ENCODE measurements at places on chromosomes 11 and 22. TPM values are rescaled to one million over a fixed set of nuclear protein-coding genes. Genes with fewer than 3 reads are reported as not detected.

DNA sequence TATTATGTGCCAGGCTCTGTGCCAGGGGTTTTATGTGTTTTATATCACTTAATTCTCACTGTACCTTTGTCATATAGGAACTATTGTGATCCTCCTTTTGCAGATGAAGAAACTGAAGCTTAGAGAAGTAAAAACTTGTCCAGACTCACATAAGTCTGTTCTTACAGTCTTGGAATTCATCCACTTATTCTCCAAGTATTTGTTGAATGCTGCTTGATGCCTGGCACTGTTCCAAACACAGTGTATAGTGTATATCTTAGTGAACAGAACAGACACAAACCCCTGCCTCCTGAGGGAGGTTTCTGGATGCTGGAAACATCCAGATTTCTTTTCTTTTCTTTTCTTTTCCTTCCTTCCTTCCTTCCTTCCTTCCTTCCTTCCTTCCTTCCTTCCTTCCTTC lies 29.0 kb upstream of the FGF3 start:
- peak; percentile 82 for DNase-seq

GRCh38 chr22:26273011-26273675 lies 103.9 kb downstream of the SEZ6L start:
- no peak for DNase-seq

Gene APOA5
- total RNA-seq = not detected

DNA sequence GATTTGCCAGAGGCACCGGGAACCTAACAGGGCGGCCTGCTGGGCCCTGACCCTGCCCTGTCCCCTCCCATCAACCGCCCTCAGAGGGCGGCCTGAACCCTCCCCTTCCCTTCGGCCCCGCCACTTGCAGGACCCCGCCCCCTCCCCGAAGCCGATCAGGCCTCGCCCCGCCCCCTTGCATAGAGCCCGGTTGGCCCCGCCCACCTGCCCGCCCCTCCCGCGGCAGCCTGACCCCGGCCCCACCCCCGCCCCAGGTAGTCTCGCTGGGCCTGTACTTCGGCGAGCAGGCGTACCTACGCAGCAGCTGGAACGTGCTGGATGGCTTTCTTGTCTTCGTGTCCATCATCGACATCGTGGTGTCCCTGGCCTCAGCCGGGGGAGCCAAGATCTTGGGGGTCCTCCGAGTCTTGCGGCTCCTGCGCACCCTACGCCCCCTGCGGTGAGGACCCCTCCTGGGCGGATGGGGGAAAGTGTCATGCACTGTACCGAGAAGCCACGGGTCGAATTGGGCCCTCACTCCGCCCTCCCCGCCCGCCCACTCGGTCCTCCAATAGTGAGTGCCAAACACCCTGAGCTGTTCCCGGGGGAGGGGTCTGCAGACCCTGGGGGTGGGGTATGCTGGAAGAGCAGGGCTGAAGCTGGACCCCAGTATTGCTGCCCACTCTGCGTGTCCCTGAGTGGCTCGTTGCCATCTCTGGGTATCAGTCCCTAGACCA lies 94.1 kb downstream of the CACNA1I start:
- peak; percentile 42 for DNase-seq

- no peak for DNase-seq
Measured at GRCh38 chr11:114259551-114259983, 36.6 kb upstream of the NNMT start.

Gene FAT3
- total RNA-seq = under 0.01 TPM

DNA sequence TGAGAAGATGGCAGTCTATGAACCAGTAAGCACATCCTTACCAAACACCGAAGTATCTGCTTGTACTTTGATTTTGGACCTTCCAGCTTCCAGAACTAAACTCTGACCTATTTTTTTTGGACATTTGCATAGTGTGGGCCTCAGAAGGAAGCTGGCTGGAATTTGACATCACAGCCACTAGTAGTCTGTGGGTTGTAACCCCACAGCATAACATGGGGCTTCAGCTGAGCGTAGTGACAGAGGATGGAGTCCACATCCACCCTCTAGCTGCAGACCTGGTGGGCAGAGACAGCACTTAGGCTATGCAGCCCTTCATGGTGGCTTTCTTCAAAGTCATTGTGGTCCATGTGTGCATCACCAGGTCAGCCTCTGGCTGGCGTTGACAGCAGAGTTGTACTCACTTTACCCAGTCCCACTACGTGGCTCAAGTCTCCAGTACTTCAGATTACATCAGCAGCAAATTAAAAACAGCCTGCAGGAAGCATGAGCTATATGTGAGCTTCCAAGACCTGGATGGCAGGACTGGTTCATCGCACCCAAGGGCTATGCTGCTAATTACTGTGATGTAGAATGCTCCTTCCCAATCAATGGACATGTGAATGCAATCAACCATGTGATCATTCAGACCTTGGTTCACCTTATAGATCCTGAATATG lies 58.6 kb upstream of the VPREB1 start:
- DNase-seq = no peak

Gene CALCA
- total RNA-seq = not detected

Gene UBQLN3
- total RNA-seq = not detected

Gene BRSK2
- total RNA-seq = 1.8 TPM

- DNase-seq = no peak
Measured at GRCh38 chr11:74347381-74347780, 35.9 kb upstream of the P4HA3 start.

GRCh38 chr22:42688241-42689211 lies 32.1 kb downstream of the A4GALT start:
- peak; percentile 96 for DNase-seq

Gene FLRT1
- not detected for total RNA-seq

DNA sequence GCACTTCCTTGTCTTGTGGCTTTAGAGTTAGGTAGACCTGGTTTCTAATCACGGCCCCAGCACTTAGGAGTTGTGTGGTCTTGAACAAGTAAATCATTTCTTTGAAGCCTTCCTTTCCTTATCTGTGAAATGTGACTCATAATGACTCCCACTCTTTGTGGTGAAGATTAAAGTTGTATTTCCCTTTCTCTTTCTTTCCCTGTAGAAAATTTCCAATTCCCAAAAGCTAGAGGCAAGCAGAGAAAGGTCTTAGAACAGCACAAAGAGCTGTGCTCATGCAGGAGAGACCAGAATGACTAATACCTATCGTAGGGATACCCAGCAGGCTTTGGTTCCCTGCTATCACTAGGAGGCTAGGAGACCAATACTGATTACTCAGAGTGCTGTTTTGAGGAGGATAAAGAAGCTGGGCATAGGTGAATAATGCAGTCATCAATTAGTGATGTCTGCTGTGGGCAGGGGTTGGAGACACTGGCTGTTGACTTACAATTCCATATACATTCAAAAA lies 270.7 kb upstream of the SYN3 start:
- DNase-seq = peak; percentile 63

GRCh38 chr11:17351172-17351509 lies 459 bp upstream of the NCR3LG1 start:
- DNase-seq = no peak

Gene C1QTNF6
- total RNA-seq = 10.4 TPM

Gene RASD2
- 3.6 TPM for total RNA-seq

GRCh38 chr11:127632976-127633680 lies 632.6 kb upstream of the KIRREL3 start:
- DNase-seq = no peak

- DNase-seq = no peak
Measured at GRCh38 chr11:115290479-115290878, 213.7 kb downstream of the CADM1 start.

Gene OR52N4
- total RNA-seq = not detected

Gene RASGRP2
- 13.4 TPM for total RNA-seq

Gene C11orf87
- not detected for total RNA-seq

Gene KCTD17
- 5.4 TPM for total RNA-seq

DNA sequence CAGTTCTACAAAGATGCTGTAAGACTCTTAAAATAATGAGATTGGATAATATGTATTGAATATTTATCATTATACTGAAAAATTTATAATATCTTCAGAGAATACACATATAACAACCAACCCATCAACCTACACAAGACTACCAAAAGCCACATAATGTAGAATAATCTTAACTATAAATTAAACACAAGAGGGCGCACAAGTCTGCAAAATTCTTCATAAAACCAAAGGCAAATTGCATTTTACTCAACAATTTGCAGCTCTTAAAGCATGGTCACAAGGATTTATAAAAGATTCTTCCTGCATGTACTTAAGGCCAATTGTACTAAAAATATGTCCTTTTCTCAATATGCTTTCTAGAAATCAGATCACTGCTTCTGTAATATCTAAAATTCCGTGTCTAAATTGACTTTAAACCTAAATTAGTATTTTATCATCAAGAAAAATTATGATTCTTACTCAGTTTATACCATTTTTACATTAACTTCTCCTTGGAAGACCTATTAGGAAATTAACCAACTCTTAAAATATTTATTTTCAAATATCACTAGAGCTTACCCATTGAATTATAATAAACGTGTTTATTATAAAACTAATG lies 79.0 kb downstream of the TTC28 start:
- peak; percentile 82 for DNase-seq

Gene KDM4F
- total RNA-seq = not detected

Gene DBX1
- total RNA-seq = not detected

Gene GSTT2B
- 1.7 TPM for total RNA-seq

DNA sequence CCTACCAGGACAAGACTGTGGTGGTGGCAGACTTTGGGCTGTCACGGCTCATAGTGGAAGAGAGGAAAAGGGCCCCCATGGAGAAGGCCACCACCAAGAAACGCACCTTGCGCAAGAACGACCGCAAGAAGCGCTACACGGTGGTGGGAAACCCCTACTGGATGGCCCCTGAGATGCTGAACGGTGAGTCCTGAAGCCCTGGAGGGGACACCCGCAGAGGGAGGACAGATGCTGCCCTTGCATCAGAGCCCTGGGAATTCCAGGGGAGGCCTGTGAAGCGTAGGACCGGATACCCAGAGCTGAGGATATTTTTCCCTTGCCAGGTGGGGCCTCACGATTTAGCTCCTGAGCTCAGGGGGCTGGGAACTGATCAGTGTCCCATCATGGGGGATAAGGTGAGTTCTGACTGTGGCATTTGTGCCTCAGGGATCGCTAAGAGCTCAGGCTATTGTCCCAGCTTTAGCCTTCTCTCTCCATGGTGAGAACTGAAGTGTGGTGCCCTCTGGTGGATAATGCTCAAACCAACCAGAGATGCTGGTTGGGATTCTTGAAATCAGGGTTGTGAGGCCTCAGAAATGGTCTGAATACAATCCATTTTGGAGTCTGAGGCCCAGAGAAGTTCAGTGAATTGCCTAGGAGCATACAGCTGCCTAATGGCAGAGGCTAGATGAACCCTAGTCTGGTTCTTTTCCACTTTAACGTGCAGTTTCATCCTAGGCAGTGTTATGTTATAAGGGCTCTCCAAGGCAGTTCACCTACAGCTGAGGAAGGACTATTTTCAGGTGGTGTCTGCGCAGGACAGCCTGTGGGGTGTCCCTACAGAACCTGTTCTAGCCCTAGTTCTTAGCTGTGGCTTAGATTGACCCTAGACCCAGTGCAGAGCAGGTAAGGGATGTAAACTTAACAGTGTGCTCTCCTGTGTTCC lies 19.5 kb downstream of the PIK3IP1 start:
- DNase-seq = peak; percentile 58

- DNase-seq = no peak
Measured at GRCh38 chr22:41395531-41396240, 13.9 kb downstream of the TEF start.

DNA sequence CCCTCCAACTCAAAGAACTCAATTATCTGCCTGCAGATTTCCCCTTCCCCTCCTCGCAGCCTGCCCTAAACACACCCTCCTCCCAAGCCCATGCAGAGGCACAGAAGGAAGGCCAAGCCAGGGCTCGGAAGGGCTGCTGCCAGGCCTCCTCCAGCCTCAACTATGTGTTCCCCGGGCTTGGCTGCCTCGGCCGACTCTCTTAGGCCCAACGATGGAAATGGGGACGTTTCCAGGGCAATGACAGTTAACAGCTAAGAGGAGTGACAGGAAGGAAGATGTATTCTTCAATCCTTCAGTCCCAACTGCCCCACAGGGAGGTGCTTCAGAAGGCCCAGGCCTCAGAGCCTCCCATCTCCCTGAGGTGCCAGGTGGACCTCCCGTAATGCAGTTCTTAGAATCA lies 104.0 kb upstream of the AKIP1 start:
- no peak for DNase-seq

GRCh38 chr22:42856179-42856864 lies 751 bp downstream of the ARFGAP3 start:
- DNase-seq = peak; percentile 52

GRCh38 chr11:64891215-64891848 lies 12.9 kb upstream of the EHD1 start:
- peak; percentile 74 for DNase-seq

GRCh38 chr11:131217313-131218310 lies 152.8 kb upstream of the NTM start:
- DNase-seq = no peak

Gene F2
- not detected for total RNA-seq

DNA sequence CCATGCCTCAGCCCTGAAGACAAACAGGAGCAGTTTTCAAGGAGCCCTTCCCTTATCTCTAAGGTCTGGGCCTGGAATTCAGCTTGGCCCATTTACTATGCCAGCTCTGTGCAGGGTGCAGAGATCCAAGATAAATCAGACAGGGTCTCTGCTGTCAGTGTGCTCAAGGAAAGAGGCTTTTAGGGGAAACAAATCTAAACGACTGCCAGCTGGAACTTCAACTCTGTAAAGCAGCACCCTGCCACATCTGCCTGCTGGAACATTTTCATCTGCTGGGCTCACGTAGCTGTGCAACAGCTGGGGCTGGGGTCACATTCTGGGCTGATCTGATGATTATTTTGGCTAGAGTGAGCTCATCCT lies 19.8 kb upstream of the EHF start:
- no peak for DNase-seq

- no peak for DNase-seq
Measured at GRCh38 chr11:115715251-115715770, 211.1 kb upstream of the CADM1 start.

GRCh38 chr22:17199003-17199731 lies 20.1 kb downstream of the ADA2 start:
- no peak for DNase-seq

DNA sequence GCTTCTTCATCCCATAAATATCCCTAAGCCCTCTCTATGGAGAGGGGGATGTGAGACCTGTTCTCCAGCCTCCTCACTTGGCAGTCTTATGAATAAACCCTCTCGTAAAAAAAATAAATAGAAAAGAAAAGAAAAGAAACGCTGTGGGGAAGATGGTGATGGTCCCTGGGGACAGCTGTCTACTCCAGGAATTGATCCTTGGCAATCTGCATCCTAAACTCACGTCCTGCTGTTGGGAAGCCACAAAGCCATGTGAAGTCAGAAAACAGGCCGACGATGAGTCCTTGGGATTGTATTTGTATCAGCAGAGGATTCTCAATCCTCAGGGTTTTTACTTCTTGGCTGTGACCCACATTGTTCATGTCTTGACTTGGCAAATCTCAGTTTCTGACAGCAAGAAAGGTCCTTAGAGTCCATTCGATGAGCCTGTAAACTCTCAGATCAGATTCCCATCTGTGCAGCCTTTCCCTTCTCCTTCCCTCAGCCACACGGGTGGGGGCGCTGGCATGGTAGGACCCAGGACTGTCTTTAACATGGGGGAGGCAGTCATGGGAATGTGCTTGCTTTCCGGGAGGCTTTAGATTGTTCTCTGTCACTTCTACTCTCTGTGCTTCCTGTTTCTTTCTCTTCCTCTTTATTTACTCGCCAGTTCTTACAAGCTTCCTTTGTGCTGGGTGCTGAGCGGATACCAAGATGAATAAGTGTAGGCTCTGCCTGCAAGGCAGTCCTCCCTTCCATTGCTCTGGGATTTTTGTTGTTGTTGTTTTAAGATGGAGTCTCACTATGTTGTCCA lies 24.9 kb downstream of the TCP11L1 start:
- no peak for DNase-seq

- DNase-seq = peak; percentile 81
Measured at GRCh38 chr11:43327987-43328386, 16.2 kb downstream of the API5 start.

Gene SMTNL1
- not detected for total RNA-seq

Gene SOX6
- 4.3 TPM for total RNA-seq

GRCh38 chr11:76889411-76889975 lies 28.8 kb downstream of the ACER3 start:
- DNase-seq = peak; percentile 11

Measured in stomach (tissue), 19 donors.